HFF-Myc (cell line): ENCODE measurements at places on chromosomes 4 and X.
A peak's percentile ranks its signal among the peaks of the same experiment; 100 is the strongest.

GRCh38 chrX:55118574-55118973 lies 29.8 kb downstream of the PAGE2 start:
- no peak for DNase-seq

- DNase-seq, result no peak
Observed at GRCh38 chrX:85288992-85289723, 45.4 kb downstream of the ZNF711 start.

- DNase-seq, result peak; percentile 58
Observed at GRCh38 chr4:111573386-111573785, 571.9 kb upstream of the FAM241A start.

- DNase-seq, result no peak
Observed at GRCh38 chr4:109511414-109511813, 48.6 kb upstream of the MCUB start.

DNA sequence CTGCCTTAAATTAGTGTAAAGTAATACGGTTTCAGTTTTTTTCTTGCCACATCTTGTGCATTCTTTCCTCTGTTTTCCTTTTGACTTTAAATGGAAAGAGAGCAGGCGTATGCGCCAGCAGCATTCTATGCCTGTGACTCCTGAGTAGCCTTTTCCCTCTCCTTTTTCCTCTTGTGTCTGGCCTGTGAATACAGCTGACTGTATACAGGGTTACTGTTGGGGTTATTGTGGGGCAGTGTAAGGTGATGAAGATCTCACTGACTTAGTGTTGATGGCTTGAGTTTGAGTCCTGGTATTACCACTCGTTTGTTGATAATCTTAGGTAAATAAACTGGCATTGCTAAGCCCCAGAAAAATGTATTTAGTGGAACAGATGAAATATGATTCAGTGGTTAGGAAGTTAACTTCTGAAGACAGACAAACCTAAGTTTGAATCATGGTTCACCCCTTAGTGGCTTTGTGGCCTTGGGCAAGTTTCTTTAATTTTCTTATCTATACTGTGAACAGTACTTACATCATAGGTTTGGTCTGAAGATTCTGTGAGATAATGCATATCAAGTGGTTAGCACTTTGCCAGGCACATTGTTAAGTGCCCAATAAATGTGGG lies 105.1 kb downstream of the FNIP2 start:
- DNase-seq, result no peak

DNA sequence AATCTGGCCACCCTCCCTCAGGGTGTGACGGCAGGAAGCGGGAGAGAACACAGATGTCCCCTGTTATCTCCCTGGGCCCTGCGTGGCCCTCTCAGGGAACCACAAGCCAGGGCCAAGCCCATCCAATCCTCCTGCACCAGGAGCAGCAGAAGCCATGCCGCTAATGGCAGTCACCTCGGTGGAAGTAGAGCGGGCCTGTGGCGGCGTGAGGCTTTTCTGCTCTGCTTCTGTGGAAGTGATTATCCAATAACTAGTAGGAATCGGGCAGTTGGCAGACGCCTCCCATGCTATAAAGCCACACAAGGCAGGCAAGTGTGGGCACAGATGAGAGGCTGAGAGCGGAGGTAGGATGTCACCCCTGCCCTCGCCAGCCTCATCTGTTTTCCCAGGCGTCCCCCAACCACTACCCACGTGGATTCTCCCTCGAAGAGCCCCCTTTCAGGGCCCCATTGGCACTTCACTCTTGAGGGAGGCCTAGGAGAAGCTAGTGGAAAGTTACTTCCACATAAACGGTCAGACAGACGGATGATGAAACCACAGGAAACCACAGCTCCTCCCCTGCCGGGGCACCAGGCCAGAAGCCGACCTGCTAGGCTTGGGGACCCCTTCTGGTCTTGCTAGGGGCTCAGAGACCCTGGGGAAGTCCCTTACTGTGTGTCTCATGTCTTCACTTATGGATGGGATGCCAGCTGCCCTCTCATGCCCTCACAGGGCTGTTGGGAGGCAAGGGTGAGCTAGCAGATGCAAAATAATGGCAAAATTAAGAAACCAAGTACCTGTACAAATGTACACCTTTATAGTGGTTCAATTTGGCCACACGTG lies 18.8 kb upstream of the TMSB4X start:
- no peak for DNase-seq

- DNase-seq, result no peak
Observed at GRCh38 chr4:82797040-82797404, 1.6 kb downstream of the SCD5 start.

DNA sequence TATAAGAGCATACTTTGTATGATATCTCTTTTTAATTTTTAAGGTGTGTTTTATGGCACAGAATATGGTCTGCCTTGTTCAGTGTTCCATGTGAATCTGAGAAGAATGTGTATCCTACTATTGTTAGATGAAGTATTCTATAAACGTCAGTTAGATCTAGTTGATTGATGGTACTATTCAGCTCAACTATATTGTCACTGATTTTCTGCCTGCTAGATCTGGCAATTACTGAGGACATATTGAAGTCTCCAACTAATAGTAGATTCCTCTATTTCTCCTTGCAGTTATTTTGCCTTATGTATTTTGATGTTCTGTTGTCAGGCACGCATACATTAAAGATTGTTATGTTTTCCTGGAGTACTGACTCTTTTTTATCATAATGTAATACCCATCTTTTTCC lies 39.8 kb downstream of the AWAT2 start:
- no peak for DNase-seq

GRCh38 chrX:28668303-28668702 lies 81.1 kb downstream of the IL1RAPL1 start:
- no peak for DNase-seq

- no peak for DNase-seq
Observed at GRCh38 chrX:47596256-47596655, 14.0 kb downstream of the TIMP1 start.

DNA sequence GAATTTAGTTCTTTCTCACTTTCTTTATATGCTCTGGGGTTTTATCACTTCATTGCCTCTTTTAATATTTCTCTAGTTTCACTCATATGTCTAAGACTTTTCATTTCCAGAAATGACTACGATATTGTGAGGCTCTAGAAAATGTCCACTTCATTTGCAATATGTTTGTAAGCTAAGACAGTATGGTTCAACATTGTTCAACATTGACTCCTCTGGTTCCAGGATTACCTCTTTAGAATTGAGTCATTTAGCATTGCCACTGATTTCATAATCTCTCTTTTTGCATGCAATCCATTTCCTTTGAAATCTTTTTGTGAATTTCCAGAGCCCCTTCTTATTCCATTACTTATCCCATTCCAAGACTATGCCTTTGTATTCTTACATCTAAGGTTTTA lies 32.3 kb downstream of the BBS12 start:
- no peak for DNase-seq

DNA sequence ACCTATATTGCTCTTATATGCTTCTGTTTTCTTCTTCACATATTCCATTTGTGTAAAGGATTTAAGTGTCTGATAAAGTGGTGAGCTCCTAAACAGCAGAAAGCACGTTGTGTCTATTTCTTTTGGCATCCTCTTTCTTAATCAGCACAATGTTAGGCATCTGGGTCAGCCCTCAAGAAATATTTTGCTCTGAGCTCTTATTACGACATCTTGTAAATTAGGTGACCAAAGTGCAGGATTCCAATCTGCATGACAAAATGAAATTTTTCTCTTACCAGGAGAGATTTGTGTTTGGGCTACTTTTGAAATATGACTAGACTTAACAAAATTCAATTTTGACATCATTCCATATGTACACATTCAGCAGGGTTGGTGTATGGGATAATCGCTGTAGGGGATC lies 210.0 kb upstream of the IGFBP7 start:
- DNase-seq, result no peak

- DNase-seq, result no peak
Observed at GRCh38 chrX:70508296-70508911, 63.8 kb downstream of the DLG3 start.

- DNase-seq, result no peak
Observed at GRCh38 chr4:182711211-182711610, 206.0 kb downstream of the DCTD start.

DNA sequence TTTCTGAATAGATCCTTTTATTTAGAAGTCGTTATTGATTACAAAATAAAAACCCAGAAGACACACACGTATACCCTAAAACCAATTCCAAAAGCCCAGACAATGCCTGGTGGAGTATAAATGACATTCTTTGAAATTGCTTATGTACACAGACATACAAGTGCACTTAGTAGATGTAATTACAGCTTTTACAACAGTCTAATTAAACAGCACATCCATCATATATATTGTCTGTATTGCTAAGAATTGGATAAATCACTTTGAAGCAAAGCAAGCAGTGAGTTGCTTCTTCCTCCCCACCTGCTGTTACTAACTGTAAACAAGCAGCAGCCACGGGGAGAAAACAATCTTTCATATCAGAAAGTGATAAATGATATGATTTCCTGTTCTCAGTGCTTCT lies 645.7 kb downstream of the TLL1 start:
- DNase-seq, result no peak

DNA sequence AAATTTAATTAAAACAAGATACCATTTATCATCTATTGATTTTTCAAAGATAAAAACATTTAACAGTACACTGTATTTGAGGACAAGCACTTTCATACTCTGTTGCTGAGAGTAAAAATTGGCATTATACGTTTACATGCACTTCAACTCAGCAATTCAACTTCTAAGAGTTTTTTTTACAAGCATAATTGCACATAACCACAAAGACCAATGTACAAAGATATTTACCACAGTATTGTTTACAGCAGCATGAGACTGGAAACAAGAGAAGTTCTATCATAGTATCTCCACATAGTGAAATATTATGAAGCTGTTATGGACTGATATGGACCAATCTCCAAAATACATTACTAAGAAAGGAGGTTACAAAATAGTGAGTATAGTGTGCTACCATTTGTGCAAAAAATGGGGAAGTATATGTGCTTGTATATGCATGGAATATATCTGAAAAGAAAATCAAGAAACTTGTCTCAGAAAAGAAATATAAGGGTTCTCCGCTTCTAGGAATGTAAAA lies 10.9 kb downstream of the GAB3 start:
- DNase-seq, result no peak

DNA sequence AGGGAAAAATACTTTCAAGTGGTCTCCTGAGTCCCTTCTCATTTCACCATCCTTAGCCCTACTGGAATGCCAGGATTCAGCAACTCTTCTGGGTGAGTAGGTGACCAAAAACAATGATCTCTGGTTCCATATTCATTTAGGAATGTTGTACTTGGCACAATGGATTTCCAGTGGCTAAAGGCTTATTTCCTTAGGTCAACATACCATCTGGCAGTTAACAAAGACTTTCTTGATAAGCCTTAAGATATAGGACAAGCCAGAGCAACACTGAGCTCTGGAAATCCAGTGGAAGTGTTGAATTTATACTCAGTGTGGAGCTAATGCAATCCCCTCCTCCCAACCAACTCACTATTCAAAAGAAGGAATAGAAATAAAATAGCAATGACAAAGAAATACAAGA lies 139.4 kb upstream of the EMCN start:
- DNase-seq, result no peak

GRCh38 chr4:125045311-125045710 lies 269.4 kb upstream of the FAT4 start:
- no peak for DNase-seq

- DNase-seq, result no peak
Observed at GRCh38 chr4:101345271-101345595, 2.1 kb downstream of the PPP3CA start.

DNA sequence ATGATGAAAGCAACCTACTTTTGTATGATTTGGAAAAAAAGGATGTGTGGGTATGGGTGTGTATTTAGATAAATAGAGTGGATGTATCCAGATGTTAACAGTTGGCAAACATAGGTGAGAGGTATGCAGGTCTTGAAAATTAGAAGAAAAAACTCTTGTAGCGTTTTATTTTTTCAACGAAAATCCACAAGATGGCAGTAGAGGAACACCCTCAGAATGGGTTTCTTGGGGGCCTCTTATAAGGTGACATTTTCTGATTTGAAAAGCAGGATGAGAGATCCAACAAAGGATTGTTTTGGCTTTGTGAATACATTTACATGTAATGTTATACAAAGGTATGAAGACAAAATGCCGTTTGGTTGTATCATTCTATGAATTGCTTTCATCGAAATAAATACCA lies 68.3 kb downstream of the FMR1NB start:
- DNase-seq, result no peak

GRCh38 chr4:89001647-89002445 lies 55.1 kb downstream of the FAM13A start:
- DNase-seq, result no peak

DNA sequence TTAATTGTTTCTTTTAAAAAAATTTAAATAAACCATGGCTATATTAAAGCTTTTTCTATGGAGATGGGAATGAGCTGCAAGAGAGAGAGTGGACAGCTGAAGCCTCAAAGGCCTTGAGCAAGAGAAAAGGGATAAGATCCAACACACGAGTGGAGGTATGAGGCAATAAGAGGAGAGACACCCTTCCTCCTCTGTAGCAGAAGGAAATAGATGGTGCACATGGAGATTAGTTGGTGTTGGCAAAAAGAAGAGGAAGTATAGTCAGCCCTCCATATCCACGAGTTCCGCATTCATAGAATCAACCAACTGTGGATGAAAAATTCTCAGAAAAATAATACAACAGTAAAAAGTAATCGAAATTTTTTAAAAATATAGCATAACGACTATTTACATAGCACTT lies 3.2 kb downstream of the CXorf38 start:
- DNase-seq, result no peak

DNA sequence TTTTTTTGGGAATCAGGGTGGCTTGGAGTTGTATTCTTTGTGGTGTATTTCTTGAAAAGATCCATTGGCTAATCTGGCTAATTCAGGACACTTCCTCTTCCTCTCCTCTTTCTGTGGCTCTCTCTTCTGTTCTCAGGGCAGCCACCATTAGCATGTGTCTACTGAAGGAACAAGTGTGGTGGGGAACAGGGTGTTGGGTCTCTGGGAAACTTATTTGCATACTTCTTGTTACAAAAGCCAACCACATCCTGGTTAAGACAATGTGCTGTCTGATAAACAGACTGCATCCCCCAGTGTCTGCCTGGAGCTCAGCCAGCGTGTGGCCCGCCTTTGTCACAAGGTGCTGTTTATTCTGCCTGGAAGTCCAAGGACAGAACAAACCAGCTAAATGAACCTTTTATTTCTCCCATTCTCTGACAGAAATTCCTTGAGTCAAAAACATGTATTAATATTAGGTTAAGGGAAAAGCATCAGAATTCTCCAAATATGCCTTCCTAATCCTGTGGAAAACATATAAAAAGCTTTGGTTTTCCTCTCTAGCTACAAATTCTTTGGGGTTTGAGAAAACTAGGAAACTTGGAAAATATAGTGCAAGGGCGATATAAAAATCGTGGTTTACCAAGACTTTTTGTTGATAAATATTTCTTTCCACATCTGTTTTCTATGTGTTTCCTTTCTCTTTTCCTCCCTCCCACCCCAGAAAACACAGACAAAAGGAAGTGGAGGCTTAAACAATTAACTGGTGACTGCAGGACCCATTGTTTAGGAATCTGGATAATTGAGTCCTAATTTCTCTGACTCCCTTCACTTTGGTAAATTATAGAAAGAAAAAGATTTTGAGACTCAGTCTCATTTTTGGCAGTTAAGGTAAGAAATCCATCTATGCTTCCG lies 203.6 kb downstream of the SPRY1 start:
- DNase-seq, result no peak

GRCh38 chr4:78057135-78057599 lies at the start of gene FRAS1:
TSS of gene FRAS1 (plus strand) at chr4:78057323. CDS start at chr4:78058010, 687 bp downstream.
- peak; percentile 15 for DNase-seq

GRCh38 chr4:76087007-76087769 lies 12.7 kb downstream of the ART3 start:
- peak; percentile 42 for DNase-seq

- DNase-seq, result no peak
Observed at GRCh38 chr4:82043809-82044137, 330.0 kb downstream of the HNRNPD start.

GRCh38 chrX:80648023-80648422 lies 161.7 kb downstream of the BRWD3 start:
- DNase-seq, result no peak
